ENCODE measurements at places on chromosomes 5 and 9.

GRCh38 chr9:132752877-132753592 lies 82.8 kb downstream of the GTF3C4 start:
- no peak for DNase-seq

DNA sequence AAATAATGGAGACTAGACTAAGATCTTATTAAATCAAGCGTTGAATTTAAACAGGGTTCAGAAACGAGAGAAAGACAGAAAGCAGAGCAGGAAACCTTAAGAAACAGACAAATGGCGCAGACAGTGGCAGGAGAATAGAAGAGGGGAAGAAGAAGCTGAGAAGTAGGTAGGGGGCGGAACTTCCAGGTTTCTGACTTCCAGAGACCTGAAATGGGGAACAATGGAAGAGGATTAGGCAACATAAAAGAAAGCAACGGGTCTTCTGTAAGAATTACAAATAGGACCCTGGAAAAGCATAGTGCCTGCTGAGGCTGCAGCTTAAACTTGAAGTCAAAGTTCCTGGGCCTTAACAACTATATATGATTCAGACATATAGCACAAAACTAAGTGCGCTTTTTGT lies 101.7 kb downstream of the BNC2 start:
- DNase-seq, result no peak

GRCh38 chr5:55934115-55934613 lies 60.6 kb downstream of the IL6ST start:
- no peak for DNase-seq

DNA sequence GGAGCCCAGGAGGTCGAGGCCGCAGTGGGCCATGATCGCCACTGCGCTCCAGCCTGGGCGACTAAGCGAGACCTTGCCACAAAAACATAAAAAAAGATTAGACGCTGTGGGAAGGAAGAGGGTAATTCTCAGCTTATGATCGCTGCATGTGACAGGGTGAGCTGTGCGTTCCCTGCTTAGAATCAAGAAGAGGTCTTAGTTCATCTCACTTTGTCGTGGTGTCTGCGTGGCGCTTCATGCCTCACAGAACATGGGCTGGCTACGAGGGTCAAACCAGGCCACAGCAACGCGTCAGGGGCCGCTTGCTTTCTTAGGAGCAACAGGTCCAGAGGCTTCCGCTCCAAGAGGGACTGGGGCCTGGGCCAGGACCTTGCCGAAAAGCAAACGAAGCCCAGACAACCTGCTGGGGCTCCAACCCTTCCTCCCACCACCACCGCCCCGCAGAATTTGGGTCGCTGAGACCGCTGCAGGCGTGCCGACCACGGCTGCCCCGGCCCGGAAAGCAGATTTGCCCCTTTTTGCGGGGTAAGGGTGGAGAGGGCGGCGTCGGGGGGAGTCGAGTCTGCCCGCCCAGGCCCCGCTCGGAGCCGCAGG lies 10.0 kb upstream of the GRIN1 start:
- DNase-seq, result no peak

All from HT1080 (cell line).